Sigmoid colon (tissue), 7 donors: ENCODE measurements at places on chromosomes 6 and 20. TPM values are rescaled to one million over a fixed set of nuclear protein-coding genes. Genes with fewer than 3 reads are reported as not detected.

Gene SIRPA
- polyA plus RNA-seq, result 12.5 TPM

Gene EMILIN3
- not detected for polyA plus RNA-seq

Gene CENPB
- polyA plus RNA-seq, result 58.9 TPM

Gene CFB
- polyA plus RNA-seq, result 3.6 TPM

Gene RBM24
- polyA plus RNA-seq, result 7.8 TPM

Gene IL20RA
- 6.0 TPM for polyA plus RNA-seq

Gene HAO1
- polyA plus RNA-seq, result not detected

Gene SNTA1
- polyA plus RNA-seq, result 6.1 TPM

Gene GCLC
- 25.9 TPM for polyA plus RNA-seq

Gene ASIP
- polyA plus RNA-seq, result 0.38 TPM

Gene SLC22A2
- polyA plus RNA-seq, result not detected

Gene CDSN
- polyA plus RNA-seq, result not detected

Gene TGM2
- polyA plus RNA-seq, result 6.5 TPM

Gene TULP1
- polyA plus RNA-seq, result not detected

Gene RBPJL
- not detected for polyA plus RNA-seq

Gene TXLNB
- polyA plus RNA-seq, result not detected

Gene EYA4
- 0.01 TPM for polyA plus RNA-seq

Gene RBBP8NL
- 4.2 TPM for polyA plus RNA-seq

Gene ENPP4
- polyA plus RNA-seq, result 8.6 TPM

Gene TBXT
- not detected for polyA plus RNA-seq

Gene CD83
- polyA plus RNA-seq, result 0.60 TPM

Gene NANP
- polyA plus RNA-seq, result 1.2 TPM
